ENCODE measurements at places on chromosomes 11 and 22. TPM values are rescaled to one million over a fixed set of nuclear protein-coding genes. Genes with fewer than 3 reads are reported as not detected.

GRCh38 chr11:1336836-1337646, 27.6 kb upstream of the TOLLIP start:
- peak; percentile 88 for DNase-seq

GRCh38 chr22:22865311-22866072, 22.1 kb upstream of the IGLL5 start:
- no peak for DNase-seq

DNA sequence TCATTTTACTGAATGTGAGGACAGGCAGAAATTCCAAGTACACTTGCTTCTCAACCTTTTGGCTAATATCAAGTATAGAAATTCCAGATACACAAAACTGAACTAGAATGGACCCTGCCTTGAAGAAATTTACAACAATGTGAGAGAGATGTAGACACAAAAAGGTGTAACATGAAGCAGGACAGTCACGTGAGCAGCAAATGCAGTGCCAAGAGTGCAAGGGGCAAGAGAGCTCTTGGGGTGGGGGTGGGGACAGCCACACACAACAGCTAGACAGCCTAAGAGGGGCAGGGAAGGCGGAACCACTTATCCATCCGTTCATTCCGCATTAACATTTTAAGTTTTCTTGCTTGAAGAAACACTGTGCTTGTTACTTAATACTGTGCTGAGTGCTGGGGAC, 28.9 kb downstream of the PLEKHA7 start:
- no peak for DNase-seq

GRCh38 chr22:40178417-40179409, 988 bp downstream of the TNRC6B start:
- DNase-seq: no peak

DNA sequence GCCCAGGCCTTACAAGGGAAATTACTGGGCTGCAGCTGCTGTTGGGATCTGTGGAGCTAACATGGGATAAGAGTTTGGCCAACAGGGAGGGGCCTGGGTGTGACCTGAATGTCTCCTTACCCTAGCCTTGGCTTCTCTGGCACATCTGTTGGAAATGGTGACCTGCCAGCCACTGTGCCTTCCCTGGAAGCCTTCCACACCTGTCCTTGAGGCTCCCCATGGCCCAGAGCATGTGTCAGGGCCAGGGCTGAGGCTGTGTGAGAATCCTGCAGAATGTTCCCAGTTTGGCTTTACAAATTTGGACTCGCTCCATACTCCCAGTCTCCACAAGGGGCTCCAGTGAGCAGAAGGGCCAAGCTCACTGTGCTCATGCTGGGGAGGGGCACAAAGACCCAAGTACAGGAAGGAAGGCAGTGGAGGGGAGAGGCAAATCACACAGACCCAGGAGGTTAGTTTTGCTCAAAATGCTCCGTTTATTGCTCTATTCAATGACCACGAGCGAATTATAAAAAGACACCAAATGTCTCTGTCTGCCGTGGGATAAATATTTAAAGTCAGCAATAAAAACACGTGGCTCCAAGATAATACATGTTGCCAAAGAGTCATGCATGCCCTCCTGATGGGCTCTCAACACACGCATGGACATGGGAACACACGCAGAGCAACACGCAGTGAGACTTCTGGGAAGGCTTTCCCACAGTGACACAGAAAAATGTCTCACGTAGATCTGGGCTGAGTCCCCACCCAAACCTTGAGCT, 1.7 kb upstream of the IGSF22 start:
- no peak for DNase-seq

DNA sequence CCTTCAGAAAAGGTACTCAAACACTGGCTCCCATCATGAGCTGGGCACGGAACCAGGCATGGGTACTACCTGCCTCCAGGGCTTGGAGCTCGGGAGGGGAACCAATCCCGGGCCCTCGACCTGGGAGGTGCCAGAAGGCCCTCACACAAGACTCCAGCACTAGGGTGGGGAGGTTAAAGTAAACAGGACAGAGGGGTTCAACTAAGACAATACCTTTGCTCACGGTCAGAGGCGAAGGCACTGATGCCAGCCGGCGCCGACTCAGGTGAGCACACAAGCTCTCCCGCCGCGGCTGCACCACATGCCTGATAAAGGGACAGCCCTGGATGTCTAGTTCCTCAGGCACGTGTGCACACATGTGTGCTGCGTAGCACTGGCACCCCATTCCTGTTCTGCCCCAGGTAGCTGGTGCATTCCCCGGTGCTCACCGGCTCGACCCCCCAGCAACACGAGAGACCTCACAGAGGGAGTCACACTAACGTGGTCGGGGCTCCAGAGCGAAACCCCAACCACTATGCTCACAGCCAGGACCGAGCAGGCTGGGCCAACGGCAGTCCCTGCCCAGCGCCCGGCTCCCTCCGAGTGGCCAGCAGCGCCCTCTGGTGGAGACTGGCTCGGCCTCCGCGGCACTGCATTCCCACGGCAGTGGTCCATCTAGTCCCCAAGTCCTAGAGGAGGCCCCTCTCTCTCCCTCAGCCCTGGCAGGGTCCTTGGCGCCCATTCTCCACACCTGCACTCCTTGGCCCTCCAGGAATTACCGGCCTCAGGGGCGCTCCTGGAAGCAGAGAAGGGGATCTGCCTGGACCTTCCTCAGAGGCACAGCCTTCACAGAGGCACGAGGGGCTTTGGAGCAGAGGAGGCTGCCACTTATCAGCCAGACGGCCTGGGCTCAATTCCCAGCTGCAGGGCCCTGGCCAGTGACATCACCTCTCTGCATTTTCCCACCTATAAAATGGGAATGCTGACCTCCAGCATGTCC, 28.8 kb upstream of the MOB2 start:
- peak; percentile 87 for DNase-seq

GRCh38 chr11:30917859-30918478, 331.8 kb upstream of the MPPED2 start:
- DNase-seq: no peak

- DNase-seq: peak; percentile 32
Observed at GRCh38 chr11:67054346-67054835, 2.3 kb upstream of the RHOD start.

- no peak for DNase-seq
Observed at GRCh38 chr11:26227301-26227746, 104.6 kb upstream of the ANO3 start.

GRCh38 chr11:61974766-61975631, 7.6 kb upstream of the FTH1 start:
- no peak for DNase-seq

- no peak for DNase-seq
Observed at GRCh38 chr11:72709478-72710238, 35.4 kb upstream of the PDE2A start.

GRCh38 chr11:30889143-30889794, 303.1 kb upstream of the MPPED2 start:
- DNase-seq: no peak

DNA sequence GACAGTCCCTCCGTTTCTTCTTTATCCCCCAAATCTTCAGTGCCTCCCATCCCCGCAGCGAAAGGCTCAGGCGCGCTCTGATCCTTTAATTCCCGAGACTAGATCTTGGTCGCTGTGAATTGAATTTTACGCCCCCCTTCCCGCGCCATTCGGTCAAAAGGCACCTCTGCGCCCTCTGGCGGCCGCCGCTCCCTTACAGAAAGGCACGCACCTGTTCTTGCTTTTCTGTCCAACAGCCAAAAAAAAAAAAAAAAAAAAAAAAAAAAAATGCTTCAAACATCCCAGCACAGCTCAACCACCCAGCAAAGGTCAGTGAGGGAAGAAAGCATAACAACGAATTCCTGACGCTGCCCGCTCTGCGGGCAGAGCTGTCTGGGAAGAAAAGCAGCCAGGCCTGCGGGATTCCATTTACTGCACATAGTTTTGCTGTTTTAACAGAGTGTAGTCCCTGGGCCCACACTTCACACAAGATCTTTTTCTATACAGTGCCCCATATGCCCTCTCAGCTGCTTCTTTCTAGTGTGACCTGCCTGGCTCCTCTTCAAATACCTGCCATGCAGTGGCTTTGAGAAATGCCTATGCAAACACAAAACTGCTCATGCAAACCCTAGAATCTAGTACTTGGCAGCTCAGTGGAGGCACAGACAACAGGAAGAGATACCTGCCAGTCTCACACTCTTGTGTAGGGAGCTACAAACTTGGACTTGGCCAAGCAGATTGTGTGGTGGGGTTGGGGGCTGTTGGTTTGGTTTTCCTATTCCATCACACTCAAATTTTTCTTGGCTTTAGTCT, 1.3 kb upstream of the ESAM start:
- peak; percentile 90 for DNase-seq

- DNase-seq: no peak
Observed at GRCh38 chr22:26479792-26480610, 3.6 kb downstream of the HPS4 start.

GRCh38 chr22:48173773-48174160, 1411.3 kb downstream of the TBC1D22A start:
- DNase-seq: no peak

DNA sequence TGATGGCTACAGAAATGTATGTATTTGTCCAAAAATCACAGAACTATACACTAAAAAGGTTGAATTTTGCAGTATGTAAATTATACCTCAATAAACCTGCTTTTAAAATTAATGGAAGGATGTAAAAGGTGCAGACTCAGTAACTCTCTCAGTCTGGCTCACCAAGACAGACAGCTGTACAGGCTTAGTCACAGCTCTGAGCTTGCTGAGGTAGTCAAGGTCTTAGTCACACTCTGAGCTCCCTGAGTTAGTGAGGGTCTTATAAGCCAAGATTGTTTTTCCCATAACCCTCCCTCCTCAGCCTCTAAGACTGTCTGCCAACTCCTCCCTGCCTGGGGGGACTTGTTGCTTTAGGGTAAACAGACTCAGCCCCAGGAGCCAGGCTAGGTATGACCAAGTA, 59.3 kb upstream of the IZUMO1R start:
- DNase-seq: no peak

DNA sequence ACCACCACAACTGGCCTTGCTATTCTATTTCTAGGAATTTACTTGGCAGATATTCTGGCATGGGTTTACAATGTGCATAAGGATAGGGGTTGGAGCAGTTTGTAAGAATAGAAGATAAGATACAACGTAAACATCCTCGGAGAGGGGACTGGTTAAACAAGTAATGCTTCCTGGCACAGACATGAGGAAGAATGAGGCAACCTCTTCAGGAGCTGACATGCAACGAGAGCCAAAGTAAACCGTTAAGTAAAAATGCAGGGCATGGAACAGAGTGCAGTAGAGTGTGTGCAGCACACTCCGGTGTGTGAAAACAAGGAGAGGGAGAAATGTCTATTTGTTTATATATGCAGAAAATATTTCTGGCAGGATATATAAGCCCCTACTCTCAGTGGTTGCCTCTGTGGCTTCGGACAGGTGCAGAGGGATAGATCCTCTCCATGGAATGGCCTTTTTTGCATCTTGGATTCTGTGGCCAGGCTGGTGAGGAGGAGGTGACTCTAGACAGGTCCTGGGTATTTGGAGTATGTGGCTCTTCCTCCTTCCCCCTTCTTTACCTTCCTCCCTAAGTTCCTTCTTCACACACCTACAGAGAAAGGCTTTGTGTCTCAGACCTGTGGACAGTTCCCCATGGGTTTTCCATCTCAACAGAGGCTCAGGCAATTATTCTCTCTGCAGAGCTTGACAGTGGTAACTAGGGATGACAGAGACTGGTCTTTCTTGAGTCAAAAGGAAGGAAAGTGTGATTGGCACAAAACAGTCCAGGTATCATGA, 2.5 kb downstream of the RAB36 start:
- DNase-seq: no peak

DNA sequence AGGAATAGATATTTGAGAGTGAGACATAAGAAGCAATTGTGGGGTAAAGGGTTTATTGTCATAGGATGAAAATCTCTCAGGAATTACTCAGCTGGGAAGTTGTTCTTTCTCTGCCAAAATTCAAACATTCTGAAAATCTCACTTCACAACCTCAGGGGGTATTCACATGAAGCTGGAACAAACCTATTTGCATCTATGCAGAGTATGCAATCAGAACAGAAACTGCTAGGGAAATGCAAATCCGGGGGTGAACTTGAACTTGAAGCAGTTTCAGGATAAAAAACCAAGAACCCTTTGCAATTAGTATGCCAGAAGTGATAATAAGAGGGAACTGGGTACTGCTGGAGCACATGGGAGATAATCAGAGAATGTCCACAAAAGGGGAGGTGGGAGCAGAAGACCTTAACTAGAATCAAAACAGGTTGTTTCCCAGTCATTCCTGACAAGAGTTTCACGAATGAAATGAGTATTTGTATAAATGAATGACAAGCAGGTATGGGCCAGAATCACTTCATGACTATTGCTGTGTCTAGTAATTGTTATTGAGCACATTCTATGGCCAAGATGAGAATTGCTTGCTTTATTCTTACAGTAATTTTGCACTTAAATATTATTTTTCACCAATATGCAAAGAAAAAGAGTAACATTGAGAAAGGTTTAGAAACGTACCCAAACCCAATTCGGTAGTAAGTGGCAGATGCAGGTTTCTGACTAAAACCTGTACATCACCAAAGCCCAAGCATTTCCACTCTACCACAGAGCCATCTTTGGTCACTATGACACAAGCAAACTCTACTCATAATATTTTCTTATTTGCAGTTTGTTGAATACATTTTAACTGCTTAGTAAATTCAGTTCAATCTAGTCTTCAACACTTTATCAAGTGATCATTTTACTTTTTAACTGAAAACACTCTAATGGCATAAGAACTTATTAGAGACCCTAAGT, 61.8 kb upstream of the UBASH3B start:
- no peak for DNase-seq

GRCh38 chr11:119592642-119593041, 136.4 kb downstream of the NECTIN1 start:
- DNase-seq: no peak

DNA sequence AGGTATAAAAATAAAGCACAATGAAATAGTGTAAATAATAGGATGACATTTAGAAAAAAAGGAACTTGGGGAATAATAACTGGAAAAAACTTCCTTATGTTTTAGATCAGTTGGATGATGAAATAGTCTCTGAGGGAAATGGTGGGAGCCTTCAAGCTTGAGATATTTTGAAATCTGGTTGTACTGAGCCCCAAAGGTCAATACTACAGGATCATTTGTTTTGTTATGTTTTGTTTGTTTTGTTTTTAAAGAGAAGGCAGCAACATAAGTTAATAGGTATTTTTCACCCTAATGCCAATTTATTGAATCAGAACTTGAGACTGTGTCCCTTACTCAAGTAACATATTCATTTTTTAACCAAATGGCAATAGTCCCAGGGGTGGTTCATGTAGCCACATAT, 393.1 kb downstream of the ETS1 start:
- DNase-seq: no peak

Gene CCDC87
- 0.27 TPM for total RNA-seq

Gene USP2
- 140 TPM for total RNA-seq

Gene ZBTB16
- 78.1 TPM for total RNA-seq

Gene FERMT3
- 9.6 TPM for total RNA-seq

Gene APOL5
- not detected for total RNA-seq

Gene POU2AF2
- not detected for total RNA-seq

Gene GCAT
- 44.1 TPM for total RNA-seq

Gene HORMAD2
- total RNA-seq: not detected

Gene GALNT18
- total RNA-seq: 22.9 TPM

Gene RGL4
- not detected for total RNA-seq

Gene BLID
- not detected for total RNA-seq

Gene MRGPRE
- not detected for total RNA-seq

Gene SCGB1D2
- total RNA-seq: 4.0 TPM

Data from Right ventricle myocardium inferior (tissue), 1 donor.